ENCODE measurements at places on chromosomes 3 and 15.

DNA sequence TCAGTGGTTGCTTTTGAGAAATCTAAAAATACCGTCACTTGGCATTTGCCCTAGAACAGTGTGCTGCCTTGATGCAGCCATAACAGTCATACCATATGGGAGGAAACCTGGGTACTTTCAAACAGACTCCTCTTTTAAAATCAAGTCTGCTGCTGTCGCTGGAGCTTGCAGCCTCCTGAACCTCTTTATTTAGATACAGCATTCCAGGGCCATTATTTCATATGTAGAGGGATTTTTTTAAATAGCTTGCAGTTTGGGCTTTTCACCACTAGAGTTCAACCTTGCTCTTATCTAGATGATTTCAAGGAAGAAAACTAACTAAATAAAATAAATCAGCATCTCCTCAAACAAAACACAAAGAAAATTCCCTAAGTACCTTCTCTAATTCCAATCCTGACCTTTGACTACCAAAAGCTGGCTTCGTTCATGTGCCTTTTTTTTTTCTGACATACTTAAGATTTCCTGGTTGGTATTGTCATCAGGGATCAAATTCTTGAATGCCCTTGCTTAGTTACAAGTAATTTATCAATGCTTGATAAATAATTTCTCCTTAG is 111.6 kb downstream of the KBTBD8 start:
- DNase-seq = no peak

GRCh38 chr3:196775938-196776337 is 36.3 kb downstream of the PAK2 start:
- DNase-seq = no peak

GRCh38 chr3:43378066-43378935 is 92.0 kb downstream of the SNRK start:
- peak; percentile 66 for DNase-seq

DNA sequence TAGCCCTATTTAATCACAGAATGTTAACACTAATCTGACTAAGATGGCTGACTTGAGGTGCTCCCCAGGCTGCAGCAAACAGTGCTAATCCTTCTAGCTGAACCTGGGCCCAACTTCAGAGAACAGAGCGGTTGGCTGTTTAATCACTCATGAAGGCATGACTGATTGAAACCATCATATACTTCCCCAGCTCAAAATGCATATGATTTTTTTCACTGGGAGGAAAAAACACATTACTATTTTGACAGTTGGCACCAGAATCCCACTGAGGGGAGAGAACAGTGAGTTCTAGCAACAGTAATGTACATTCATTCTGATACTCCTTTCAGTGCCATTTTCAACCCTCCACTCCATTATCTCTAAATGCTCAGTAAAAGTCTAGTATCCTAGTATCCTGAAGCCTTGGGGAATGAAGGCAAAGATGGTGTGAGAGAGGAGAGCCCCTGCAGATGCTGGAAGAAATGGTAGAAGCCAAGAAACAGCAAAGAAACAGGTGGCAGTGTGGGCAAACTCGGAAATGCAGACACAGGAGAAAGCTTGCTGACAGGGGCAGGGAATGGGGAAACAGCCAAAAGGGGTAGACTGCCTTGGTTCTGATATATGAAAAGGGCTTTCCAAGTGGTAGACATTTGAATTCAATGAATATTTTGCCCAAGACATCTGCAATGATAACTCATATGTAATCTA is 34.4 kb upstream of the CASR start:
- DNase-seq = no peak

GRCh38 chr3:365268-365667 is 168.7 kb downstream of the CHL1 start:
- no peak for DNase-seq

DNA sequence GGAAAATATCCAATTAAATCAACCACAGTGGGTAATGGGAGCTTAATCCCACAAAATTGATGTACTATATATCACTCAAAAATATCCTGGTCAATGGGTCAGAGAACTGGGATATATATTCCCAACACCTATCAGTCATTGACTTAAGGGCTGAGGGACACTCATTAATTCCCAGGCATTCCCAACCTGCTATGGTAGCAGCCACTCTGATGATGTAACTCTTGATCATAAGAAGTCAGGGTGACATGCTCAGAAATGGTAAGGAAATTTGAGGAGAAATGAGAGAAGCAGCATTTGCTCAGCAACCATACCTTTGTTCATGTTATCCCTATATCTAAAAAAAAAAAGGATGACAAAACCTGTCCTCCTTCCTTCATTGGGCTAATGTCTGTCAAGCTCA is 3.1 kb upstream of the PLOD2 start:
- DNase-seq = no peak

DNA sequence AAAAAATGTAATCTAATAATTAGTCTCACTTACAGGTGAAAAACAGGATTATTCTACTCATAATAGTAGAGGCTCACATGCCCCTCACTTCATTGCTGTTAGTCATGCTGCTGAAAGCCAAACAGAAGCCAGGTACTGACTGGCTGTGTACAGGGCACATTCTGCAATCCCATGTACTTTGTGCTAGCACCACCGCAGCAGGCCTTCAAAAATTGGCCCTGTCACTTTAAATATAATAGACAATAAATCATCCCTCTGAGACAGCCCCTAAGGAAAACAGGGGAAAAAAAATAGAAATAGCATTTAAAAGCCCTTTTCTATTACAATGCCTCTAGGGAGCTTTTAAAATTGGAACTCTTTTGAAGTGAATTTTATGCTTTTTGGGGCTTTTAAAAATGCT is 723.8 kb downstream of the TUSC7 start:
- DNase-seq = no peak

DNA sequence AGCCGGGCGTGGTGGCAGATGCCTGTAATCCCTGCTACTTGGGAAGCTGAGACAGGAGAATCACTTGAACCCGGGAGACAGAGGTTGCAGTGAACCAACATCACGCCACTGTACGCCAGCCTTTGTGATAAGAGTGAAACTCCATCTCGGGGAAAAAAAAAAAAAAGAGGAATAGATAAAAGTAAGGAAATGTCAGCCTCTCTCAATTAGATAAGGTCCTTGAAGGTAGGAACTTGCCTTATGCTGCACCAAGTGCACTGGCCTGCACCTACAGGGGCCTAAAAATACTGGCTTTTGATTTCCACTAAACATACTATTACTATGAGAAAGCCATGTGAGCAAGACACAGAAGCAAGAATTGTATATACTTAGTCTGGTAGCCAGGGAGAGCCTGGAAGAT is 7.1 kb downstream of the RAF1 start:
- no peak for DNase-seq

- DNase-seq = no peak
Measured at GRCh38 chr15:56786966-56787365, 53.7 kb upstream of the ZNF280D start.

GRCh38 chr3:117793622-117794265 is 1084.2 kb downstream of the TUSC7 start:
- no peak for DNase-seq

GRCh38 chr3:195462308-195462610 is 19.4 kb upstream of the ACAP2 start:
- DNase-seq = no peak

DNA sequence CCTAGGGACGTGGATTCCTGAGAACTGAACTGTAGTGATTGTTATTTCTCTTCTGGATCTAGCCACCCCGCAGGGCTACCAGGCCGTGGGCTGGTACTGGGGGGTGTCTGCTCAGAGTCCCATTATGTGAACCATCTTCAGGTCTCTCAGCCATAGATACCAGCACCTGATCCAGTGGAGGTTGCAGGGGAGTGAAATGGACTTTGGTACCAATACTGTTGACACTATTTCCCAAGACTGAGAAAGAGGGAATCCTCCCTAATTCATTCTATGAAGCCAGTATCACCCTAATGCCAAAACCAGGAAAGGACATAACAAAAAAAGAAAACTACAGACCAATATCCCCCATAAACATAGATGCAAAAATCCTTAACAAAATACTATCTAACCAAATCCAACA is 237.0 kb upstream of the AGTR1 start:
- DNase-seq = no peak

GRCh38 chr3:134066651-134067530 is 37.2 kb upstream of the SLCO2A1 start:
- DNase-seq = no peak

DNA sequence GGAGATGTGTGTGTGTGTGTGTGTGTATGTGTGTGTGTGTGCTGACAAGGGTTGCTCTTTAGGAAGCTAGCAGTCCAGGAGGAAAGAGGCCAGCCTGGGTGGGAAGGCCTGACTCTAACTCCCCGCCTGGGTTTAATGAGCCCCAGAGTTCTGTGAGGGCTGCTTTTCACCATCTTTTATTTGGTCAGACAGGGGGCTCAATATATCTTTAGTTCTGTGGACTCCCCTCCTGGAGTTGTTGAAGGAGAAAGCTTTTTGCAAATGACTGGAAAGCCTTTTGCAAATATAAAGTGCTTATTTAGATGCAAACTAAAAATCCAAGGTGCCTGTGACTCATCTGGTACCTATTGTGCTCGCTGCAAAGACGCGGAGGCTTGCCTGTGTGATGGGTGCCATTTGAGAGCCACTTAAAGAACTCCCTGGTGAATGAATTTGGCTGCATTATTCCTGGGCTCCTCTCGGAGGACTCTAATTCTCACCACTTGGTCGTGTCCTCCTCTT is 24.5 kb downstream of the DRD3 start:
- no peak for DNase-seq

GRCh38 chr3:48187579-48188265 is 495 bp downstream of the CDC25A start:
- no peak for DNase-seq

GRCh38 chr3:119632216-119632615 is 28.2 kb downstream of the POPDC2 start:
- no peak for DNase-seq

DNA sequence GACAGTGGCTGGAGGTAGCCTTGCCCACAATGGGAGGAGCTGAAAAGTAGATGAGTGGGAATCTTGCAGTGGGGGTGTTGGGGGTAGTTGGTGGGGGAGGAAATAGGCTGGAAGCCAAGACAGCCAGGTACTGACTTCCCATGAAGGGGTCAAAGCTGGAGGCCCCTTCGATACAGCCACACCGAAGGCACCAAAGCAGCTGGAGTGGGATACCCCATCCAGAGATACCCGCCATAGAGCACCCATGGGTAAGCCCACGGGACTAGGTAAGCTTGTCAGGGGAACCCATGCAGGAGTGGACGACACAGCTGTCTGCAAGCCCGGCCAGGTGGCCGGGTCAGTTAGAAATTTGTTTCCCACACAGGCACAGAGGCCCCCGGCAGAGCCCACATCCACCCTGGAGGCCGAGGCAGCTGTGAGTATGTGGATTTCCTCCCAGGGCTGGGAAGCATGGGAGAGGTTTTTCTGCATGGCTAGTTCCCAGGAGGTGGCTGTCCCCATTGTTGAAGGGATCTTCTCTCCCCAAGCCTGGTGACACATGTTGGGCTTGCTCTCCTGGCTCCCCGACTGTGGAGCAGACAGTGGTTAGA is 28.6 kb downstream of the PRR23E start:
- no peak for DNase-seq

- DNase-seq = no peak
Measured at GRCh38 chr15:50128266-50128665, 9.2 kb upstream of the ATP8B4 start.

DNA sequence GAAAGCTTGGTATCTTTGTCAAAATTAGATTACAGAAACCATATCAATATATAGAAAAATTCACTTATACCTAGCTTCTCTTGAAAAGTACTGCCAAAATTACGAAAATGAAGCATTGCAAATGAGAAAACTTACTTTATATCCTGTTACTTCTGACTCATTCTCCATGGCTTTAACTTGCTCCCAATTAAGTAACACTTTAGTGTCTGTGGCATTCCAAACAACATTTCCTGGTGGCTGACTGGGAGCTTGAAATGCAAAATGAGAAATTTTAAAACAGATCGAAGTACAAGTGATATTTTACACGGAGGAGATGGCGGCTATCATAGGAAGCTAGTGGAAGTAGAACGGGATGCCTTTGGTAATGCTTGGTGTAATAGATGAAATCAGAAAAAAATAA is 347.3 kb downstream of the CNTN3 start:
- no peak for DNase-seq

- no peak for DNase-seq
Measured at GRCh38 chr3:179000659-179001058, 71.0 kb downstream of the ZMAT3 start.

DNA sequence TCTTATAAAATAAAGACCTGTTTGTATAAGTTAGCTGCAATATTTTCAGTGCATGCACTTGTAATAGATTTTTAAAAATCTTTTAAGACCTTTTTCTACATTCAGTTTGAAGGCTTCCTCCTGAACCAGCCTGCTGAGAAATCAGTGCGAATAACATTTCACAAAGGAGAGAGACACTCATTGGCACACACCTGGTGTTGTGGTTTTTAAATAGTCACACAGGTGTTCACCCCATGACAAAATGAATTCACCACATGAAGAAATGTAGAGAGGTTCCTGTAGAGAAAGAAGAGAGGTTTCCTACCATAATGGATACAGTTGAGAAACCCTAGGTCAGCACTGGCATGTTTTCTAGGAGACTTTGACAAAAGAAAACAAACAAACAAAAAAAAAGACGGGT is 237.3 kb downstream of the CNTN6 start:
- DNase-seq = no peak

GRCh38 chr15:55619783-55620182 is 31.6 kb upstream of the PYGO1 start:
- DNase-seq = no peak

GRCh38 chr3:126847061-126847460 is 135.9 kb upstream of the PLXNA1 start:
- DNase-seq = no peak

DNA sequence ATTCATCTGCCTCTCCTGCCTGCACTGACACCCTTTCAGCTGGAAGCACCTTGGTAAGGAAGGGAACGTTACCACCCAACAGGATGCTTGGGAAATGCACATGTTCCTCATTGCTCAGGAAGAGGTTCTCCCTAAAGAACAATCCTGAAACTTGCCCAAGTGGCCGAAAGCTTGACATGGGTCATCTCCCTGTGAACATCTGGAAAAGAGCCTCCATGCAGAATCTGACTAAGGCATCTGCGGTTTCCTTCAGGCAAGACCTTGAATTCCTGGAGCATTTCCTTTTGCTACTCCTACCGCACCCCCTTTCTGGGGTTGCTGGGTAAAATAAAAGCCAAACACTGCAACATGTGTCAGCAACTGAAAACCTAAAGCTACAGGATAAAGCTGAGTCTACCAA is 68.7 kb upstream of the SNRK start:
- no peak for DNase-seq

DNA sequence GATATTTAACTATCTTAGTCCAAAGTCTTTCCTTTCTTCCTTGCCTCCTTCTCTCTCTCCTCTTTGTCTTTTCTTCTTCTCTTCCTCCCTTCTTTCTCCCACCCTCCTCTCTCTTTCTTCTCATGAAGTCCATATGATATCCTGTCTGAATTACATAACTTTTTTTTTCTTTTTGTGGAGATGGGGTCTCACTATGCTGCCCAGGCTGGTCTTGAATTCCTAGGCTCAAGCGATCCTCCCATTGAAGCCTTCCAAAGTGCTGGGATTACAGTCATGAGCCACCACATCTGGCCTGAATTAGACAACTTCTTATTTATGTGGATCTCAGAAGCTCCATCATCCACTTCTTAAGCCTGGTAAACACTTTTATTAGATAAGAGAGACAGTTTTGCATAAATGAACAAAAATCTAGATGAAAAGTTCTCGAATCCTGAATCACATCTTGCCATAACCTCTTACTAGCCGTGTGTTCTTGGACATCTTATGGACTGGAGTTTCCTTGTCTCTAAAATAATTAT is 206.5 kb downstream of the LPP start:
- no peak for DNase-seq

- no peak for DNase-seq
Measured at GRCh38 chr15:92928225-92928750, 28.2 kb downstream of the CHD2 start.

GRCh38 chr15:33654860-33655259 is 313.4 kb upstream of the CHRM5 start:
- DNase-seq = no peak
